Muscle of leg (tissue), 16 donors: ENCODE measurements at places on chromosomes 3 and 15. TPM values are rescaled to one million over a fixed set of nuclear protein-coding genes. Genes with fewer than 3 reads are reported as not detected.

Gene PPARG
- total RNA-seq: 7.5 TPM

Gene RAB6B
- total RNA-seq: 2.0 TPM

Gene CCR8
- total RNA-seq: not detected

Gene HACD3
- total RNA-seq: 50.0 TPM

Gene PLAAT1
- 24.3 TPM for total RNA-seq

Gene PLIN1
- 0.13 TPM for total RNA-seq

Gene SQOR
- total RNA-seq: 4.6 TPM

Gene C3orf38
- 24.1 TPM for total RNA-seq

Gene SLMAP
- 57.1 TPM for total RNA-seq

Gene SAMMSON
- total RNA-seq: 0.04 TPM

Gene ITGB5
- 14.3 TPM for total RNA-seq

Gene PRSS50
- 0.09 TPM for total RNA-seq

Gene CLDN18
- total RNA-seq: not detected

Gene SHC4
- total RNA-seq: 2.0 TPM

Gene C15orf40
- total RNA-seq: 17.5 TPM

Gene GP5
- total RNA-seq: 0.35 TPM
